ENCODE measurements at places on chromosomes 5 and 9.

GRCh38 chr5:165722401-165722800 lies 2217.0 kb downstream of the MAT2B start:
- no peak for DNase-seq

- no peak for DNase-seq
These were observed 765 bp downstream of the MARCHF6 start for GRCh38 chr5:10354048-10354872.

DNA sequence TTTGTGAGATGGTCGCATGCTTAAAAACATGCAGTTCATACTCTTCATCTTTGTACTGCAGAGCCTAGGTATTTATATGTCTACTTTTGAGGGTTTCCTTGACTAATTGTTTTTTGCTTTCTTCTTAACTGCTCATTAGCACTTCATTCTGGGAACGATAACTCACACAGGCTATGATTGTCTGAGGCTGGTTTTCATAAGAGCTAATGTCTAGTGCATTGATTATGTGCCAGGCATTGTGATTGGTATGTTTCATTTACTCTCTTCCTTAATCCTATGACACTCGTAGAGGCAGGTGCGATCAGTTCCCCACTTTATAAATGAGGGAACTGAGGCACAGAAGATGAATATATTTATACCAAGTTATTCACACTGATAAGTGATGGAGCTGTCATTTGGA lies 93.6 kb downstream of the INSYN2B start:
- no peak for DNase-seq

DNA sequence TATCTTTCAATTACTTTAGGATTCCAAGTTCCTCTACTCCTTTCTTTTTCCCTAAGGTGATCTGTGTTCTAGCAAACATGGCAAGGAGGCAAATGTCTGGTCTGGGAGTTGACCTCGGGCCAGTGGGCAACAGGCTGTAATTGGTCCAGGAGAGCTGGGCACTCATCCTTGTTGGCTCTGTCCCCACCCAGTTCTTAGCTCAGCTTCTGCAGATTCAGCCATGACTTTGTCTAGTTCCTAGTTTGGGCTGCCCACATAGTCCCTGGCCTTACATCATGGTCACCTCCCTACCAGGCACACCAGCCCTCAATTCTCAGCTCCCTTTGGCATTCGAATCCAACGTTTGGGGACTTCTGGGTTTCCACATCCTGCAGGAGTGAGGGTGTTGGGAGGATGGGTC lies 92.1 kb upstream of the DAP start:
- no peak for DNase-seq

GRCh38 chr9:64015136-64015535 lies 1269.9 kb downstream of the FOXD4L5 start:
- no peak for DNase-seq

GRCh38 chr5:98492258-98492657 lies 281.2 kb upstream of the RGMB start:
- DNase-seq = no peak

DNA sequence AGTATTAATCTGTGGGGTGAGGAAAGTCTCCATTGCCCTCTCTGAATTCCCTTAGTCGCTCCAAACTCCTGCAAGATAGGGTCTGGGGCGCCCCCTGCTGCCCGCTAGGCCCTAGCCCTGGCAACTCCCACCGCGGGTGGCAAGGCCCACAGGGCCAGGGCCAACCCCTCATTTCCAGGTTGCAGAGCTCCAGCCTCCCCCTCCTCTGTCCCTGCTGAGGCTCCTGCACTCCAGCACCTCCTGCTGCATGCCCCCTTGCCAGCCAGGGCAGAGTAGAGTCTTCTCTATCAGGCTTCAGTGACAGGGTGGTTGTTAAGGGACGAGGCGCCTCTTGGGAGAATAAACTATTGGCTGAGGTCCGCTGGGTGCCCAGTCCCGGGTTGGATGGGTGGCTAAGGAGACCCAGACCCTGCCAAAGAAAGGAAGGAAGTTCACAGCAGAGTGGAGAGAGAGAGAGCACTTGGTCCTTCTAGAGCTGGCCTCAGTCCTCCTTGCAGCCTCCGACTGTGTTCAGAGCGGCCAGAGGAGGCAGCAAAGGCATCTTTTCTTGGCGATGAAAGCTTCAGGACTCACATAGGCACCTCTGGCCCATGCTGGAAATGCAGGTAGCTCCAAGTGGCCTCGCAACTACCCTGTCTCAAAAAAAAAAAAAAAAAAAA lies 45.6 kb downstream of the SAR1B start:
- DNase-seq = peak; percentile 78

DNA sequence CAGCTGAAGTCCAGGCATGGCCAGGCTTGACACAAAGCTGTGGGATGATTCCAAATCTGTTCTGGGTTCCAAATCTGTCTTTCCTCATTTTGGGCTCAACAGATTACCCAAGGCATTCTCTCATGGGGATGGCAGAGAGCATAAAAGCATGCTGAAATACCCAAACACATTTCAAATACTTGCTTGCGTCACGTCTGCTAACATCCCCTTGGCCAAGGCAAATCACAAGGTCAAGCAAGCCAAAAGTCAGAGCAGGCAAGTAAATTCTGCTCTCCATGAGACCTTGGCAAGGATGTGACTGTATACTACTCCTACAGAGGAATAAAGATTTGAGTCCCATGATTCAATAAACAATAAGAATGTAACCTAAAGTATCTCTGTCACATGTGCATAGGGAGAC lies 306.7 kb downstream of the EPB41L4A start:
- no peak for DNase-seq

GRCh38 chr5:34571677-34572041 lies 84.5 kb upstream of the RAI14 start:
- DNase-seq = no peak

- no peak for DNase-seq
These were observed 96.6 kb downstream of the DAB2IP start for GRCh38 chr9:121748074-121748473.

DNA sequence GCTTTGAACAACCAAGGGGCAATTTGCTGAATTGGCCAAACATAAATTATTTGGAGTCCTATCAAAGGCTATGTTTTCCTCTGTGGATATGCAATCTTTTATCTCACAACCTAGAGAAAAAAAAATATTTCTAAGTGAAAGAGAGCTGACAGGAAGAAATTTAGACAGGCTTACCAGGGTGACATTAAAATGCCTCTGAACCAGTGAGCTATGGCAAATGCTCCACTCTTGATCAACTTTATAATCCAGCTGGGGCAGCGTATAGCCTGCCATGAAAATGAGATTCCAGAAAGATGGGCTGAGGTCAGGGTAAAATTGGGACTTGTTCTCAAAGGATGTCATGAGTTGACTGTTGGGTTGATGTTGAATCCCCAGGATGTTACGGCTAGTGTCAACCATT lies 399.3 kb upstream of the TRPC7 start:
- no peak for DNase-seq

- DNase-seq = no peak
These were observed 22.0 kb upstream of the MAPK9 start for GRCh38 chr5:180313677-180314505.

DNA sequence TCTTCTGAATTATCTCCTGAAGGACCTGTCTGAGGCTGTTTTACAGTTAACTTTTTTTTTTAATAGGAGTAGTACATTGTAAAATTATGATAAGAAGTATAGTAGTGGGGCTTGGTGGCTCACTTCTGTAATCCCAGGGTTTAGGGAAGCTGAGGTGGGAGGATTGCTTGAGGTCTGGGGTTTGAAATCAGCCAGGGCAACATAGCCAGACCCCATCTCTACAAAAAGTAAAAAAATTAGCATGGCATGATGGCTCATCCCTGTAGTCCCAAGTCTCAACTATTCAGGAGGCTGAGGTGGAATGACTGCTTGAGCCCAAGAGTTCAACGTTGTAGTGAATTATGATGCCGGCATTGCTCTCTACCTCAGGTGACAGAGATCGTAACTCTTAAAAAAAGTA lies 7.0 kb downstream of the IPO11 start:
- no peak for DNase-seq

- no peak for DNase-seq
These were observed 383.0 kb downstream of the EBF1 start for GRCh38 chr5:158716668-158717067.

- no peak for DNase-seq
These were observed 95.8 kb downstream of the PLCXD3 start for GRCh38 chr5:41414598-41414997.

DNA sequence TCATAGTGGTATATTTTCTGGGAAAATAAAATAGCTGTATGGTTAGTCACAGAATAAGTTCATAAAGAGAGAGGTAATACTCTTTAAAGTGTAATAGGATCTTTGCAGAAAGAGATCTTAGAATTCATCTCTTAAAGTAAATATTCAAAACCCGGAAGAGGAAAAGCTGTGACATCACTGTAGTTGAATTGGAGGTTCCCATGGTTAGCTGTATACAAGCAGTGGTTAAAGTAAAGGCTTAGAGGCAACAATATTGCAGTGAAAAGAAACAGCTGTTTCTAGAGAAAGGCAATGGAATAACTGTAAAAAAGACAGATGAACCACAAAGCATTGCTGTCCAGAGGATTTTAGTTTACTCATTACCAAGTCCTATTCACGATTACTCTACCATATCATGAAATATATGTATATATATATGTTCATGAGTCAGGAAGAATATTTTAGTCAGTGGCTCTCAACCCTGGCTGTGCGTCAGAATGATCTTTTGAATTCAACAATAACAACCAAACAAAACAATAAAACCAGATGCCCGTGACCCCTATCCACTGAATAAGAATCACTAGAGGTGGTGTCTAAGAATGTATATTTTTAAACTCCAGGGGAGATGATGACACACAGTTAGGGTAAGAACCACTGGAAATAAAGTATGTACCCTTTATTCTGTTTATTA lies 4.7 kb downstream of the ERCC6L2 start:
- DNase-seq = no peak

GRCh38 chr9:69319324-69320025 lies 5.5 kb upstream of the ENTREP1 start:
- no peak for DNase-seq

DNA sequence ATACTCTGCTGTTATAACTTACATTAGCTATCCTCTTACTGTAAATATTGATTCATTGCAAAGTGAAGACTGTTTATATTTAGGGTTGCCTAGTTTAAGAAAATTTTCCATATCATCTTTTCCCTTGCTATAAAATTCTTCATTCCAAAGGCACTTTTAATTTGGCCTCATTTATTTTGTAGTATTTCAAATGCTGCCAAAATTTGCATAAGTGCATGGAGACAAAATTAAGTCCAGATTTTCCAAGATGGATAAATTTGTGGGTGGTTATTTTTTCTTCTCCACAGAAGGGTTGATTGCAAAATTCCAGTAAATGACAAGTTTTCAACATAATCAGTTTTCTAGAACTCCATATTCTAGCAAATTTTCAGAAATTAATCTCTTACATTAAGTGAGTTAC lies 141.5 kb upstream of the MTAP start:
- no peak for DNase-seq

- no peak for DNase-seq
These were observed 51.9 kb upstream of the TCERG1 start for GRCh38 chr5:146395193-146395592.

All from stimulated activated CD8-positive, alpha-beta memory T cell treated with anti-CD3 and anti-CD28 coated beads, Interleukin-7, amount 100 ng/mL, for 48 hours (primary cell).